ENCODE measurements at places on chromosomes 7 and 10.

DNA sequence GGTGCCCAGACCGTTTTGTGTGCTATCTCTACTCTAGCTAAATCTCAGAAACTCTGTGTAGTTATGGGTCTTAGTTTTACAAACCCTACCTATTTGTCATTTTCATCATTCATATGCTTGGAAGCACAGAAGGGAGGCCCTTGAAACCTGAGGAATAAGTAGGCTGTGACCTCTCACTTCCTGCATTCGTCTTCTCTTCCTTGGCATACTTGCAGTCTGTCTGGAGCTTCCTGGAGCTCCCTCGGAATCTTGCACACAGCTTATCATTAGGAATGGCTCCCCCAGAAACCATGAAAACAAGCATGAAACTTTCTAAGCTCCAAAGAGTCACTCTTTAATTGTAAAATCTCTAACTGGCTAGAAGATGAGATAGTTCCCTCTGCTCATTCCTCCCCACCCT is 376.9 kb upstream of the MYO3A start:
- DNase-seq: no peak

DNA sequence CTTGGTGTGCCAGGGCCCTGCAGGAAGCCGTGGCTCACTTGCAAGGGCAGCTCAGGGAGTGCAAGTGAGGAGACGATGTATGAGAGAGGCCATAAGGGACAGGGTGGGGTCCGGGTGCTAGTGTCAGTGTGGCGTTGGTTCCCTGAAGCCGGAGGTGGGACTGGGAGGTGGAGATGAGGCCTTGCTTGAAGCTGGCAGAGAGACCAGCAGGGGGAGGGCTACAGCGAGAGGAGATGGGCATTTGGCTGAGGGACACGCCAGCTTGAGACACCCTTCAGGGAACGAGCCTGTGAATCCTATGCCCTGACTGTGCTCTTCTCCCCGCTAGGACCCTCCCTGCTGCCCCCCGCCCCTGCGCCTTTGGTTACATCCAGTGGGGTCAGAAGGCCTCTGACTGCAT is 529.1 kb downstream of the TCERG1L start:
- no peak for DNase-seq

GRCh38 chr7:128679920-128680319 is 7.8 kb downstream of the GARIN1A start:
- DNase-seq: no peak

GRCh38 chr10:106355450-106355849 is 809.1 kb downstream of the SORCS1 start:
- DNase-seq: no peak

DNA sequence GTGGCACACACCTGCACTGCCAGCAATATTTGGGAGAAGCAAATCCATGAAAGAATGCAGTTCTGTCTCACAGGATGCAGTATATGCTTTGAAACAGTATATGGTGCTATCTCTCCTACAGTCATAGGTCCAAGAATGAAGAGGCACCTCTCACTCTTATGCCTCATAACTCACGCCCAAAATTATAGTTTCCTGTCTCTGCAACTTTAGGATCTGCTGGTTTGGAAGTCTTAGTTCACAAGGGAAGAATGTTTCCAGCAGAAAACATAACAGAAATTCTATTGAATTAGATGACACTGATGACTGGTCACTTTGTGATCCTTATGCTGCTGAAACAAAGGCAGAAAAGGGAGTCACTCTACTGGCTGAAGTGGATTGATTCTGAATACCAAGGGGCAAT is 5.7 kb downstream of the C10orf67 start:
- no peak for DNase-seq

DNA sequence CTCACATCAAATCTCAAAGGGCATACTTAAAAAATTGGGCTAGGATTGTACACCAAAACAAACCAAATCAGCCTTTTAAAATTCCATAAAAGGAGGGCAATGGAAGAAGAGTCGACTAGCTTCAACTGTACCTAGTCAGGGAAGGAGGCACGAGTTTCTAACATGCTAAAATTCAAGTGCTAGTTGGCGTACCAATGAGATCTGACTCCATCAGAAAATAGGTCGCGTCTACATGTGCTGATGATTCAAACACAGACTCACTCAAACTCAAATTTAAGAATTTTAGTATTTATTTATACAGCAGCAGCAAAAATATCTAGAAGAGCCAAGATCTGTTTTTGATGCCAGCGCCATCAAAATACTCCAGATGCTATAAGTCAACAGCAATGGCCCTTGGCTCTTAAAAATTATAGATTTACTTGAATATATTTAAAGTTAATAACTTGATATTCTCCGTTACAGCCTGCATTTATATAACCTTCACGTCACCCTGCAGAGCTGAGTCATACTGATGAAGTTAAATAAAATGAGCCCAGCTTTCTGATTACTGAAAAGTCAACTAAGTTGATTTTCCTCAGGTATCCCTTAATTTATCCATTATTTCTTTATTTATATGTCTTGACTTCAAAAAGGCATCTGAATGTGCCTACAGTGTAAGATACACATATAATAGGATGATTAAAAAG is 302.1 kb upstream of the IMMP2L start:
- no peak for DNase-seq

DNA sequence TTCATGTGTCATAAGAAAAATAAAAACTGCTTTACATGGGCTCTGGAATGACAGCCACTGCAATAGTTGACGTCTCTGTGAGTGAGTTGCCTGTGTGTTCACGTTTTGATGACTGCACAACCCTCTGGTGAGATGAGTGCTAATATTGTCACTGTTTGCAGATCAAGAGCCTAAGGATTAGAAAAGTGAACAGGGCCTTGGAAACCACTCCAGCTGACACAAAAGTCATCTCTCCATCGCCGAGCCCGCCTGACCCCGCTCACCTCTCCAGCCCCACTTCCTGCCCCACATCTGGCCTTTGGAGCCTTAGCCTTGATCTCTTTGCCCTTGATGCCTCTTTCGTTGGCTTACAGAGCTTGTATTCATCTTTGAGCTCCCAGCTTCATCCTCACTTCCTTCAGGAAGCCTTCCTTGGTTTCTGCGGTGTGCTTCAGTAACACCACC is 351.7 kb downstream of the TCERG1L start:
- no peak for DNase-seq

GRCh38 chr7:158550394-158550700 is 37.3 kb downstream of the PTPRN2 start:
- DNase-seq: no peak

DNA sequence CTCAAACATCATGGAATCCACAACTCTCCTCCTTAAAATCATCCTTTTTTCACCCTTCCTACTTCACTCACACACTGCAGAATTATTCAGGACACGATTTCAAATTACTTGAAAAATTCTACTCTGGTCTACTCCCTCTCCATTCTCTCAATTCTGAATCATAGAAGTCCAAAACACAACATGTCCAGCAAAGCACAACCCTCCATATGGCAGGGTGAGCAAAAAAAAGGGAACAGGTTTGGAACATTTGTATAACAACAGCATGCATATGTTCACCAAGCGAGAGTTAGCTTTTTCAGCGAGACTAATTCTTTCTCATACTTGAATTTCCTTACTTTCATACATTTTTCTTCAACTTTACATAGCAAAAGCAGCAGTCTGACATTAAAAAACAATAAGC is 73.4 kb downstream of the ABI1 start:
- no peak for DNase-seq

GRCh38 chr7:156169474-156170370 is 357.5 kb upstream of the SHH start:
- DNase-seq: no peak

Measured in T-helper 2 cell (primary cell).